T-helper 17 cell (primary cell): ENCODE measurements at places on chromosomes 11 and 22. TPM values are rescaled to one million over a fixed set of nuclear protein-coding genes. Genes with fewer than 3 reads are reported as not detected.

- DNase-seq: no peak
Measured at GRCh38 chr22:28867191-28867590, 16.2 kb upstream of the ZNRF3 start.

DNA sequence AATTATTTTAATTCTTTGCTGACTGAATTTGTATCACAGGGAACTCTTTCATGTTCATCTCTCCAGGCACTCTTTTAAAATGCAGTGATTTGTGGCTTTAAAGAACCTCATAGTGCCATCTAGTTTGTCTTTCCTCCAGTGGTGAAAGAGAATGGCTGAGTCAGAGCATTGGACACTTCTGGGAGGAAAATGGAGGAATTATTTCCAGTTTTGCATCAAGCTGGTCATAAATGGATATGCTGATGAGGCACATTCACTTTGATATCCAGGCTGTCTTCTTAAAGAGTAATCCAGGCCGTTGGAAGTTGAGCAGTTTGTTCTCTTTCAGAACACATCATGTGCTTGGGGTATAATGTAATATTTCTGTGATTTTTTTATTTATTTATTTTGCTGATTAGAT is 273.7 kb downstream of the DDX10 start:
- no peak for DNase-seq

DNA sequence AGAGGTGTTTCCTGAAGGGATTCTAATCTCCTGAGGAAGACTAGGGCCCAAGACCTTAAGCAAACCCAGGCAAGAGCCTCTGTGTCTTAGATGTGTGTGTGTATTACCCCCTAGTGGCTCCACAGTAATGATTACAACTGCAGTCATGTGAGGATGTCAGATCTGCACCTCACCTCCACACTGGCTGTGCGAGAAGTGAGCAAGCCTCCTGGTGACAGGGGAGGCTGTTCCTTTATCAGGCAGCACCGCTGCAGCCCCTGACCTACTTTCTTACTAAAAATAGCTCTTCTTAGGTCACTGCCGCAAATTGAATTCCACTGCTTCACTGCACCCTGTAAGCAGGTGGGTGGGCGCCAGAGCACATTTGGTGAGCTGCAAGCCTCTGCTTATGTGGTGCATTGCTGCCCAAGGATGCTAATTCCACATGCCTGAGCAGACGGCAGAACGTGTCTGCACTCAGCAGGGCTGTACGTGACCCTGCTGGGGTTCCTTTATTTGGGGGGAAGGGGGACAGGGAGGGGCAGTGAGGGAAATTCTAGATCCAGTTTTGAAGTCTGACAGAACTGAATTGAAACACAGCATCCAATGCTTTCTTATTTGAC is 112.4 kb downstream of the KCNC1 start:
- no peak for DNase-seq

CARNS1 gene
- total RNA-seq: 7.5 TPM

TRIM51G gene
- not detected for total RNA-seq

GRCh38 chr11:1728301-1728700 is 22.1 kb downstream of the IFITM10 start:
- DNase-seq: no peak

CD82 gene
- total RNA-seq: 112 TPM

DNA sequence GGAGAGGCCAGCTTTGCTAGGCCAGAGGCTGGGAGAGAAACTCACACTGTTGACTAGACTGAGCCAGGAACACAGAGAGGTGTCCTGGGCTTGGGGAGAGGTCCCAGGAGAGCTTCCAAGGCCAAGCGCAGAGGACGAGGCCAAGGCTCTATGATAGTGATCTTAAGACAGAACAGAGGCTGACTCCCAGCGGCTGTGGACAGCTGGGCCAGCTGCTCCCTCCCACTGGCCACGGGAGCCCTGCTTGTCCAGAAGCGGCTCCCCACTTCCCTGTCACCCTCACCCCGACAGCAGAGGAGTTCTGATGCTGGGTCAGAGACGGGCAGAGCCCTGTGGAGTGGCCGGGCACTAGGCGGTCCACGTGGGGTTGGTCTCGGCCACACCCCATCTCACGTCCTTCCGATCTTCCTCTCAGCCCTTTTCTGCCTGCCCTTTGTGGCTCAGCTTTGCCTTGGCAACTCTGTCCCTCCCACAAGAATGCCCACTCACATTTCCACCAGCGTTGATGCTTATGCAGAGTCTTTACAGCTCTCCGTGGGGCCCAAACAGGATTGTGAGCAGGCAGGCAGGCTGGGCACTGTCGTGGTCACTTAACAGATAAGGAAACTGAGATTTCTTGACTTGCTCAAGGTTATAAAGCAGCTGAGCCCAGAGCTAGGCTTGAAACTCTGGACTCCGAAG is 68.2 kb downstream of the FBXO7 start:
- no peak for DNase-seq

- no peak for DNase-seq
Measured at GRCh38 chr11:126507646-126508045, 152.2 kb downstream of the ST3GAL4 start.

- DNase-seq: no peak
Measured at GRCh38 chr11:114466742-114467141, 27.5 kb downstream of the REXO2 start.

DNA sequence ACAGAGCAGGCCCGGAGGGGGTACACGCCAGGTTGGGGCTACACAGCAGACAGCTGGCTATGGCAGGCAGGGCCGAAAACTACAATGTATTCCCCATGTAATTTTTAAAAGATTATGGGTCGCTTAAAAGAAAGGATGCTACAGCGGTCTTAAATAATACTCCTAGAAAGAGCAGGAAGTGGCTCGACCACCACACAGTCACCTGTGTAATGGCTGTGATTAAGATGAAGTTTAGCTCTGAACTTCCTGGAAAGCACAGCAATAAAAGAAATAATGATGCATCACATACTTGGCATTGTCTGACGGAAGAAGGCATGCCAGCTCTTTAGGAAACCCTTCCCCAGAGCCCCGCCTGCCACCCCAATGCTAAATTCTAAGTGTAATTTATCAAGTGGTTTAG is 32.6 kb downstream of the WNT11 start:
- DNase-seq: no peak

CARD18 gene
- not detected for total RNA-seq

DNA sequence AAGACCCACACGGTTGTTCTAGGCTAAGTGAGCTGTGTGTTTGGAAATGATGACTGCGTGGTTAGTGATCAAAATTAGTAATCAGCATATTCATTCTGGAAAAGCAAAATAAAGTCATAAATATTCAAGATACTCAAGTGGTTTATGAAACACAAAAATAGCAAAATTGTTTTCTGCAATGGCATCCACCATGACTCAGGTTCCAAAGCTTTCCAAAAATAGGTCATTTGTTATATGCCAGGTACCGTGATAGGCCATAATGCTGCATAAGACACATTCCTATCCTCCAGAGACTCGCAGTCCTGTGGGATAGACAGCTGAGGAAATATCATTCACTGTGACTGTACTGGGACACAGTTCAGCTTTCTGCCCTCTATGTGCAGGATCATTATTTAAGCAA is 2.4 kb upstream of the ATL3 start:
- DNase-seq: no peak

GRCh38 chr22:38108561-38109319 is 1.7 kb downstream of the BAIAP2L2 start:
- DNase-seq: no peak

GGTLC2 gene
- not detected for total RNA-seq

DNA sequence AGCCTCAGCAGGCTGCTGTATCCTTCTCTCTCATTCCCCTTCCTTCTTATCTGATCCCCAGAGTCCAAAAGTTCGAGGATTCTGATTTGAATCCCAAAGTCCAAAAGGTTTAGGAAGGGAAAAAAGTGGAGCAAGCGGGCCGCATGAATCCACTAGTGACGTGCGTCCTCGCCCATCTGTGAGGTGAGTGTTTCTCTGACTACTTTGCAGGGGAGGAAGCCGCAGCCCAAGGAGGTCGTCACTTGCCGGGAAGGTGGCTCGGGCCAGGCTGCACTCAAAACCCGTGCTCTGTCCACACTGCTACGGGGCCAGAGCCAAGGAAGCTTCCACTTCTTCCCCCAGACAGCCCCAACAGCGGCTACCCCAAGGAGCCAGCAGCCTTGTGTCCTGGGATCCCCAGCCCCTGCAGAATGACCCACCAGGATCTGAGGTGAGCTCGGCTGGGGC is 16.3 kb downstream of the SLC25A18 start:
- DNase-seq: no peak

CYB5R2 gene
- total RNA-seq: 0.20 TPM

DNA sequence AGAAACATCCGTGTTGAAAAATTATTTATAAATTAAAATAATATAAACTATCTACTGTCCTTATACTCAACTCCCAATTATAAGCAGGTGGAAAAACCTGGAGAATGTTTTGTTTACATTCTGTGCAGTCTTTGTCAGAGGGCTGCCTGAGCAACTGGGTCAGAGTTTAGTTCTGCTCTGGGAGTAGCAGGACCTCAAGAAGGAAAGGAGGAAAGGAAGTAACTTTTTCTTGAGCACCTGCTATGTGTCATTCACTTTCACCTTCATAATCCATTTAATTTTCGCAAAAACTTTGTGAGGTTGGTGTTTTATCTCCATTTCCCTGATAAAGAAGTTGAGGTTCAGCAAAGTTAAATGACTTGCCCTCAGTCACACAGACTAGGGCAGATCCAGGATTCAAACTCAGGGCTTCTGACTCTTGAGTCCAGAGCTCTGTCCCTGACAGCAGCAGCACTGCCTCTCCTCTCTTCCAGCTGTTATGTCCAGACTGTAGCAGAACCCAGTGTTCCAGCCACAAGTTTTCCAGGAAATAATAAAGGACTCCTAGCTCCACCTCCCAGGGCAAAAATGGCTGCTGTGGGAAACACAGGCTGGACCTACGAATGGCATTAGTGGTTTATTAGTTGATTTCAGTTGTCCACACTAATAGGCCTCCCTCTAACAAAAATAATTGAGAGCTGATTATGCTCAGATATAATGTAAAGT is 6.4 kb downstream of the CD3E start:
- DNase-seq: no peak

GRCh38 chr11:107587306-107587979 is 3.5 kb upstream of the ELMOD1 start:
- DNase-seq: no peak

- DNase-seq: no peak
Measured at GRCh38 chr11:22416462-22416861, 78.3 kb downstream of the SLC17A6 start.

DNA sequence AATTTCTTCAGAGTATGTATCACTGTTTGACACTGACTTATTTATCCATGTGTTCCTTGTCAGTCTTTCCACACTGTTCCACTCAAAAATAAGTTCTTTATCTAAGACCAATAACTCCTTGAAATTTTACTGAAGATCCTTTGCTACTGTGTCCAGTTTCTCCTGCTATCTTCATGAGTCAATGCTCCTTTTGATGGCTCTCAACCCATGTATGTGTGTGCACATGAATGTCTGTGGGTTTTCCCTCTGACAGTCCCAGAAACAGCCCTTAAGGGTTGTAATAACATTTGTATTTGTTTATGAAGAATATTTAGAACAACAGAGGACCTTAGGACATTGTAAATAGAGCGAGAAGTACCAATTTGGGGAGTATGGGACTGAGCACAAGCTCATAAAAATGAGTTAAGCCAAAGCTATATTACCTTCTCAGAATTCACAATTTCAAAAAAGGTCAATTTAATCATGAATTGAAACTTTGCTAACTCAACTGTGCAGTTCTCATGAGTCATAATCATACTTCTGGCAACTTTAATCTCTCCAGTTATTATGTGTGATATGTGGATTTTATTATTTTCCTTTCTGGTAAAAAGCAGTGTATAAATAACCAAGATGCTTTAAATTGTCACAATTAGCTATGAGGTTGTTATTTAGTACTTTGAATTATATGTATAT is 533.6 kb downstream of the CNTN5 start:
- no peak for DNase-seq

OR52H1 gene
- not detected for total RNA-seq

DNA sequence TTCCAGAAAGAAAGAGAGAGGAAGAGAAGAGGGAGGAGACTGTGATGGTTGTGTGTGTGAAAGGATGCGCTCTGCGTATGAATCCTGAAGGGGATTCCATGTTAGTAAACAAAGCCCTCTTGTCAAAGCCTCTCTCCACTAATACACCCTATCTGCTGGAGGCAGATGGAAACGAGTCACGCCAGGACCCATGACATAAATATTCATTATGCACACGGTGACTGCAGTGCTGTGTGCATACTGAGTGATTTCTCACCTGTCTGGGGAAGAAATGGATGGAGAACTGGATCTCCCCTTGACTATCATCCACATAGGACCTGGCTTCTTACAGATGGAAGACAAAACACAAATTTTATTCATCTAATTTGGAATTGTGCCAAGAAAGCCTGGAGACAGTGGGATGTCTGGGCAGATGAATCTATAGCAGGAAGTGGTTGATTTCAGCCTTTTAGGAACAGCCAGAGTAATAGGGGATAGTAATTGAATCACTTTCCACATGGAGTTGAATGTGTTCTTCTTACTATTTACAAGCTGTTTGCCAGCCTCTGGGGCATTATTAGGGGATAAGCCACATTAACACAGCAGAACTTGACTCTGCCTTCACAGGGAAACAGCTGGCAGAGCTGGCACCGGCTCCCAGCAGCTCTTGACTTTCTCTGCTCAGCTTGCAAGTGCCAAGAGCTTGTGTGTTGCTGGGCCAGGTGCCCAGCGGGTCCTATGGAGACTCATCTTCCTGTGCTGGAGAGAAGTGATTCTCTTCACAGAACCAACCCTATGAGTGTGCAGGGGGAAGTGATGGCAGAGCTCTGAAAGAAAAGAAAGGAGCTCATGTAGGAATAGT is 9.0 kb downstream of the MTNR1B start:
- DNase-seq: no peak

DNA sequence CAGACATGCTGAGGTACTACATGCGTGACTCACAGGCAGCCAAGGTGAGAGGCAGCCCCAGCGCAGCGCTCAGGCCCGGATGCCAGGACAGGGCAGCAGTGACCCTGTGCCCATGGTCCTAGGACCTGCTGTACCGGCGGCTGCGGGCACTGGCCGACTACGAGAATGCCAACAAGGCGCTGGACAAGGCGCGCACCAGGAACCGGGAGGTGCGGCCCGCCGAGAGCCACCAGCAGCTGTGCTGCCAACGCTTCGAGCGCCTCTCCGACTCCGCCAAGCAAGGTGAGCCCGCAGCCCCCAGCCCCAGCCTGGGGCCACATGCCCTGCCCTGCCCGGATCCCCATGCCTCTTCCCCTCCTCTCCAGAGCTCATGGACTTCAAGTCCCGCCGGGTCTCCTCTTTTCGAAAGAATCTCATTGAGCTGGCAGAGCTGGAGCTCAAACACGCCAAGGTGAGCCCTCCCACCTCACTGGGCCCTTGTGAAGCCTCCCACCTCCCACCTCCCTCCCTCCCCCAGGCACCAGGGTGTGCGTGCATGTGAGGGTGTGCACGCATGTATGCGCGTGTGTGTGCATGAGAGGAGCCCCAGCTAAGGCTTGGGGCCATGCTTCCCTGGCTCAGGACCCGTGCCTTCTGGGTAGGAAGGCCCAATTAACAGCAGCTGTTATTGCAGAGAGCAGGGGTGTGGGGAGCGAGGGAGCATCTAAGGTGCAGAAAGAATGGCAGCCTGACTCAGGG is 5.3 kb downstream of the CFL1 start:
- no peak for DNase-seq

DNA sequence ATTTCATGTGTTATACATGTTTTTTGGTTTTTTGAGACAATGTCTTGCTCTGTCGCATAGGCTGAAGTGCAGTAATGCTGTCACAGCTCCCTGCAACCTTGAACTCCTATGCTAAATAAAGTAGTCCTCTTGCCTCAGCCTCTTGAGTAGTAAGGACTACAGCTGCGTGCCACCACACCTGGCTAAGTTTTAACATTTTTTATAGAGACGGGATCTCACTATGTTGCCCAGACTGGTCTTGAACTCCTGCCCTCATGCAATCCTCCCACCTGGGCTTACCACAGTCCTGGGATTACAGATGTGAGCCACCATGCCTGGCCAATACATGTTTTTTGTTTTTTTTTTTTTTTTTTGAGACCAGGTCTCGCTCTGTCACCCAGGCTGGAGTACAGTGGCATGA is 33.9 kb downstream of the SWAP70 start:
- no peak for DNase-seq
